ENCODE measurements at places on chromosomes 3 and 15.

DNA sequence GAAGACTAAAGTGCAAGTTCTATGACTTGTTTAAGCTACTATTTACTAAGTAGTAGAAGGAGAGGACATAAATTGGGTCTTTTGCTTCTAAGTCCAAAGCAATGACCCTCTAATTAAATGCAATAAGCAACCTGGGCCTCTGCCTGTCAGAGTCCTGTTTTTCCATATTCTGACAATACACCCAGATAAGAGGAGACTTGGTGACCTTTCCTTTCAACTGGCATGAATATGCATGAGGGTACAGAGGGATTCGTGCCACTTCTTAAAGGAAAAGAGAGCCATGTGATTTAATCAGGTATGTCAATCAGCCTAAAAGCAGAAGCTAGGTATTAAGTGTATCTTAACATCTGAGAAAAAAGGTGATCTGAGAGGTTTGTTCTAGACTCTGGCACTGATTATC, 50.7 kb upstream of the FGF7 start:
- no peak for DNase-seq

DNA sequence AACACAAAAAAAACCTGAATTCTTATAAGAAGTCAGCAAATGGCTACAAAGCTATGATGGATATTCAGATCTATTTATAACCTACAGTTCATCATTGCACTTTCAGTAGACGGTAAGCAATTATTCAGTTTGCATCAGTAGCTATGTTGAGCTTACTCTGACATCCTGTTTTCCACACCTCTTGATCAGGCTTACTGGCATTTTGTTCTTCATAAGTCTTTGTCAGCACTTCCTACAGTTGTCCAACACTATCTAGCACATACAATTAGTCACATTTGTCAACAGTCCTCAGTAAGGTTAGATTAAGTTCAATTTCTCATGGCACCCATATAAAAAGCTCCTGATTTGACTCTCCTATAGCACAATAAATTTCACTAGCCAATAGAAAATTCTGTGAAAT, 71.2 kb upstream of the ST3GAL6 start:
- no peak for DNase-seq

- no peak for DNase-seq
These were observed 67.2 kb downstream of the CGNL1 start for GRCh38 chr15:57443486-57443885.

DNA sequence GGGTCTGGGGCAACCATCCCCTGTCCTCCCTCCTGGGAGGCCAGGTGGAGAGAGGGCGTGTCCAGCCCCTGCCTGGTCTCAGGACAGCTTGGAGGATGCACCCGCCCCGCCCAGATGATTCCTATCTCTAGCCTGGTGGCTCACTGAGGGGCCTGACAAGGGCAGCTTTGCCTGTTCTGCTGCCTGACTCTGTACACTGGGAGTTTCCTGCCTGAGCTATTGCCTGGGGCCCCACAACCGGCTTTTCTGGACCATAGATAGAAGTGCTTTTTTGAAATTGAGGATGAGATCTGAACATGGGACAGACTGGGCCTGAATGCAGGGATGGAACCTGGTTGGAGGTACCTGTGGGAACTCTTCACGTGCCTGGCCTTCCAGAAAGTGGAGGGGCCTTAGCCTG, 751 bp upstream of the PLA2G4E start:
- no peak for DNase-seq

- DNase-seq: no peak
These were observed 976.6 kb downstream of the FHIT start for GRCh38 chr3:60274646-60275045.

DNA sequence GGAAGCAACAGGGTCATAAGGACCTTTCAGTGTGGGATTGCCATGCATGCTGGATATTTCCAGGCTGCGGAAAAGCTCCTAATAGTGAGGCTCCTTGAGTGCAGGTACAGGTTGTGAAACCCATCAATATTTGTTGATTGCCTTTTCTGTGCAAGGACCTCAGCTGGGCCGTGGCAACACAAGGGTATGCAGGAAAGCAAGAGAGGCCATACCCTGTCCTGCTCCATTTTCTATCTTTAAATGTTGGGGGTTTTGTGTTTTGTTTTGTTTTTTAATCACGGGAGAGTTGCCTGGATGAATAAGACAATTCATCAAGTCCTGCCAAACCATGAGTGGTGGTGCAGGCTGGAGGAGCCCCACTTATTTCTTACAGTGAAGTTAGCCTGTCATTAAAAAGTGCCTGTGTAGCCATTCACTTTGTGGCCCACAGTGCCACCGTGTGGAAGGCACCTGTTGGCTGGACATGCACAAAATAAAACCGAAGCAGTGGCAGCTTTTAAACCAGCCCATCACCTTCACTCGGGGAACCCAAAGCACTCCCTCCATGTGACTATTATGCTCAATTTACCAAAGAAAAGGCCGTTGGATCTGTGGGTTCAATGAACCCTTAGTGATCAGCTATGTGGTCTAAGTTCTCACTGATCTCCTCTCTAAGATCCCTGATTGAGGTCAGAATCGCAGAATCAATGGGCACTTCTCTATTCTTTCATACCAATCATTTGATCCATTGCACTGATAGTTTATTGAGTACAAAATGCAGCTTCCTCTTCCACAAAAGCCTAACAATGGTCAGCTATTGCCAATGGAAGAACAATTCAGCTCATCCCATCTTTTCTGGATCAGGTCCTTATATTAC, 42.2 kb downstream of the CLDN18 start:
- no peak for DNase-seq

DNA sequence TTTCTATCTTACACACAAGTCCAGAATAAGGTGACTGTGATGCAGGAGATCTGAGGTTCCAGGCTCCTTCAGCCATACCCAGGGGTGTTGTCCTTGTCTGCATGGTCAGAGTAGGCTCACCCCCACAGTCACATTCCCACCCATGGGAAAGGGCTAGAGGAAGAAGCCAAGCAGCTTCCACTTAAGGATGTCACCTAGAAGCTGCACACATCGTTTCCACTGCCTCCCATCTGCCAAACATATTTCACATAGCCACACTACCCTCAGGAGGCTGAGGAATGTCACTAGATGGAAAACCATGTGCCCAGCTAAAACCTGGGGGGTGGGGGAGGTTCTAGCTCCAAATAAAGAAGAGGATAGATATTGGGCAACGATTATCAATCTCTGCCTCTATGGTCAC, 58.1 kb downstream of the TMEM39A start:
- no peak for DNase-seq

GRCh38 chr3:187900993-187901755, 155.9 kb upstream of the BCL6 start:
- DNase-seq: no peak

GRCh38 chr15:56342653-56343052, 22.6 kb upstream of the TEX9 start:
- no peak for DNase-seq

DNA sequence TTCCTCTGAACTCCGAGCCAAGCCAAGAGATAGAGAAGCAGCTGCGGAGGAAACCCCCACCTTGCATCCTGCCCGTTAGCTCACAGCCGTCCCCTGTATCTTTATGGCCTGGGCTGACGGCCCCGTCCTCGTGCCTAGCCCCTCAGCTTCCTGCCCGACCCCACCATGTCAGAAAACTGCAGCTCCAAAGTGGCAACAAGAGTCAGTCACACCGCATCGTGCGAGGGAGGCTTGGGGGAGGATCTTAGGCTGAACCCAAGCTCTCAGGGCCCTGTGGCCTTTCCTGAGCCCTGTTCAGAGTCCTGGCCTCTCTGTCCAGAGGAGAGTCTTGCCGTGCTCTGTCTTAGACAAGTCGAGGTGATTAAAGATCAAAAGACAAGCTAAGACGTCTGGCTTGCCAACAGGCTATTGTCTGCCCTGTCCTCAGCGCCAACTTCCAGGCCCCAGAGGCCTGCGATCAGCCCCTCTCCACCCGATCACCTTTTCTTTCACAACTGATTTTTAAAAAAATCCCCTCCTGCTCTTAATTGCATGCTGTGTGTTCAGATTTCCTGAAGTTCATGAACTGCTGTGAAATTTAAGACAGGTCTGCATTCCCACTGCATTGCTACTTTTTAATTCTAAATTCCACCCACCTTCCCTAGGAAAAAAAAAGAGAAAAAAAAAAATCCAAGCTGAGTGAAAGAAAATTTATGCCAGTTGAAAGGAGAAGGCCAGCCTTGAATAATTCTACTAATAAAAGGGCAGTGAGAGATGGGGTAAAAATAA, 89.7 kb upstream of the WNT5A start:
- no peak for DNase-seq

DNA sequence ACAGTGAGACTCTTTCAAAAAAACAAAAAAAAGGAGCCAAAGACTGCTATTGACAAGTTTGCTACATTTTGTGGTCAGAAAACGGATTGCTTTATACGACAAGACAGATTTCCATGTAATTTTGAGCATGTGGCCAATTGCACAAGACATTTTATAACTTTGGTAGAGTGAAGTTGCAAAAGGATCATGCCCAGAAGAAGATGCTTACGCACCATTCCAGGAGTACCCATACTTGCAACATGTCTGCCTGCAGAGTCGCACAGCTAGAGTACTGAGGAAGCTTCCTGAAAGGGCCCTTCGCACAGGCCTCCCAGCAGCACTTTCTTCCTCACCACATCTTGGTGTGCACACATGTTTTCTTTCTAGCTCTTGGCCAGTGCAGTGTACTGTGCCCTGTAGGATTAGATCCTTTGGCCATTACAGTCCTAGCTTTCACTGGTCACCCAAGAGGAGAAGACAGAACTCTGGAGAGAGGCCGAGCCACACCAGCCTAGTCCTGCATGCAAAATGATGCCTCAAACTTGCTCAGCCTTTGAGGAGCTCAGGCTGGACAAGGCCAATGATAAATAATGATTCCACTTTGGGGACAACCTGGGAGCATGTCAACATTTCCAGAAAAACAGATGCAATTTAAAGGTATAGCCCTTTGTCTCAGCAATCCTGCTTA, 11.7 kb downstream of the CHDH start:
- DNase-seq: no peak

DNA sequence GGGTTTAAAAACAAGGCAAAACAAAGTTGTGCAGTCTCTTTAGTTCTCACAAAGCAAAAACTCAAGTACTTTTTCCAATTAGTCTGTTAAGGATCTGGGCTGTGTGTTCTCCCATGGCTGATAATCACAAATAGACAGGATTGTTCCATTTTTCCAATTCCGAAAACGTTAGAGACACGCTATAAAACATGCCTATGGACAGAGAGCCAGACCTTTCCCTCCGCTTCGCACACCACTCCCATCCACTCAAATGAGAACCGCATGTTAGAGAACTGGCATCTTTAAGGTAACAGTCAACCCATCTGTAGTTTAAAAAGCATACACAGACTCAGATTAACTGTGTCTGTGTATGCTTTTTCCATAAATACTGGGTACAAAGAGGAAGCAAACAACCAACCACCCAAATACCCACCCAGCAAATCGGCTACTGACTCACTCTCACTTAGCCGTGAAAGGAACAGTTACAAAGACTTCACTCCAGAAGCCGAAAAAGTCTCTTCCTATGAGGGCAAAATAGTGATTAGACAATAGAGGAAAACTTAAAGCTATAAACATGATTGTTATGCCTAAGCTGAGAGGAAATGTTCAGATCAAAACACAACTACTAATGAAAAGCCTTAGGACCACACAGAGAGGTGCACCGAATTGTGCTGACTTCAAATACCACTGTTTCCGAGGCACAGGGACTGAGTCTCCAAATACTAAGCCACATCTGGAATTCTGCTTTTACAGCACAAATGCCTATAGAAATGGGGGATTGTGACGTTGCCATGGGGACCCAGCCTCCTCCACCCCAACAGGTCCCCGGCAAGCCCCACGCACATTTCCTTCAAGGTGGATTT, 36.1 kb downstream of the IL17RD start:
- DNase-seq: no peak

DNA sequence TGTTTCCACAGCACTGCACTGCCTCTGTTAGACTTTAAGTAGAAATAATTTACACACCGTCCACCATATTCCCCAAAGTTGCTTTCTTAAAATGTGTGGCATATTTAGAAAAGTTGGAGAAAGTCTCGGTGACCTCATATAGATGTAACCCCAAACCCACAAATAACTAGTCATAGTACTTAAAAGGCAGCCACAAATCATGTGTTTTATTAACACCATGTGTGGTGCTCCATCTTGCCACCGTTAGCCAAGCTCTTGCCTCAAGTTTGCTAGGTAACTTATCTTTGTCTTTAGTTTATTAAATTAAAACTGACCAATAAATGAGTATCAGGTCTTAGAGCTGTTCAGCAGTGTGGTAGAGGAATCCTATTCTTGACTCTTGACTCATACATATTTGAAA, 257.9 kb downstream of the UBE2E2 start:
- no peak for DNase-seq

DNA sequence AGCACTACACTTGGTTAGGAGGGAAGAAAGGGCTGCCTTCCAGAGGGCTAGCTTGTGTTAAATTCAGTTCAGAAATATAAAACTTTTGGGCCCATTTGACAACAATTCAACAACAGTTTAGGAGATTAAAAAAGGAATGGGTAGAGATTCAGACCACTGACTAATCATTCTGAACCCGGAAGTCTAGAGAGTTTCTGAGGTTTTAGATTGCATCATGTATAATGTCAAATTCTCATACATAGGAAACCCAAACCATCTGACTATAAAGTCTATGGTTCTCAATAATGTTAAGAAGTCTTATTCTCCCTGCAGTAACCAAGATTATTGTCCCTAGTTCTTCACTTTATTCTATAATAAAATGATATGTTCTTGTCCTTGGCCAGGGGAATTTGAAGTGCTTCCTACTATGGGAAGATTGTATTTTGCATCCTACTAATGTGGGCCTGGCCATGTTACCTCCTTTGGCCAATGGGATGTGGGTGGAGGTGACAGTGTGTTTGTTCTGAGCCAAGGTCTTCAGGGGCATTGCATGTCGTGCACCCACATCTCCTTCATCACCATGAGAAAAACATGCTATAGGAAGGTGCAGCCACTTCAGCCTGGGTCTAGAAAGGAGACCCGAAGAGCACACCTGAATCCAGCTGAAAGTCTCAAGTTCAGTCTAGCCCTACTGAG, 66.4 kb upstream of the CCNL1 start:
- no peak for DNase-seq

- DNase-seq: no peak
These were observed 40.2 kb downstream of the GJD2 start for GRCh38 chr15:34714476-34715121.

GRCh38 chr3:68751888-68752287, 180.5 kb downstream of the TAFA4 start:
- DNase-seq: no peak

GRCh38 chr3:31733234-31733667, 200.5 kb downstream of the STT3B start:
- no peak for DNase-seq

All from activated CD4-positive, CD25-positive, alpha-beta regulatory T cell (primary cell).